Stimulated activated CD8-positive, alpha-beta memory T cell treated with anti-CD3 and anti-CD28 coated beads, Interleukin-15, amount 100 ng/mL, for 24 hours (primary cell): ENCODE measurements at places on chromosomes 3 and 15.

DNA sequence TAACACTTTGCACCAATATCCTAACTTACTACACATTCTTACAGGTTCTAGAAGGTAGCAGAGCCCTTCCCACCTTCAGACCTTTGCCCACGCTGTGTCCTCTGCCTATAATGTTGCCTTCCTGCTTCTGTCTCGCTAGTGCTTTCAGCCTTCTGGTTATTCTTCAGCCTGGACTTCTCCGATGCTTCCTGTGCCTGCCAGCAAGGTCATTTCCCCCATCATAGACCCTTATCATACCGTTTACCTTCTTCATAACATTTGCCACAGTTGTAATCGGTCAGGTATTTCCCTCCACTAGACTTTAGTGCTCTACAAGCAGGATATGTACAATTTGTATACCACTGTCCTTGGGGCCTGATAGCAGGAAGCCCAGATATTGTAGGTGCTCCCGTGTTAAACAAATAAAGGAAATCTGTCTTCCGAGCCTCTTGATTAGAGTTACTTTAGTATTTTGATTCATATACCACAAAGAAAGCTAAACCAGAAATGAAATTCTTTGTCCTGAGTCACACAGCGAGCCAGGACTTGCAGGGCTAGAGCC, 35.8 kb upstream of the CMTM7 start:
- DNase-seq, result no peak

DNA sequence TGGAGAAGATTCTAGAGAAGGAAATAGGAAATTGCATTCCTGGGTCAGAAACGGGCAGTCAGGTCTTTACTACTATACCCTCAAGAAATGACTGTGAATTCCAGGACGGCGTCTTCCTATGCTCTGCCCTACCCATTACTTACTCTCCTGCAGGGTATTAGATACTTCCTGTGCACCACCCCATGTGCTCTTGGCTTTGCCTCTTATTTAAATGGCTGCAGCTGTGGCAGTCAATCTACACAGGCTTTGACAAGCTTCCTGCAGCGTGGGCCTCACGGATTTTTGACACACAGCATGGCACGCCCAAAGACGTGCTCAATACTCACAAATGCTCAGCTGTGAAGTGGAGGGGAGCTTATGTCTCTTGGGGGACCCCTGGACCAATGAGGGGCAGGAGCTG, 206.1 kb downstream of the SV2B start:
- DNase-seq, result no peak

DNA sequence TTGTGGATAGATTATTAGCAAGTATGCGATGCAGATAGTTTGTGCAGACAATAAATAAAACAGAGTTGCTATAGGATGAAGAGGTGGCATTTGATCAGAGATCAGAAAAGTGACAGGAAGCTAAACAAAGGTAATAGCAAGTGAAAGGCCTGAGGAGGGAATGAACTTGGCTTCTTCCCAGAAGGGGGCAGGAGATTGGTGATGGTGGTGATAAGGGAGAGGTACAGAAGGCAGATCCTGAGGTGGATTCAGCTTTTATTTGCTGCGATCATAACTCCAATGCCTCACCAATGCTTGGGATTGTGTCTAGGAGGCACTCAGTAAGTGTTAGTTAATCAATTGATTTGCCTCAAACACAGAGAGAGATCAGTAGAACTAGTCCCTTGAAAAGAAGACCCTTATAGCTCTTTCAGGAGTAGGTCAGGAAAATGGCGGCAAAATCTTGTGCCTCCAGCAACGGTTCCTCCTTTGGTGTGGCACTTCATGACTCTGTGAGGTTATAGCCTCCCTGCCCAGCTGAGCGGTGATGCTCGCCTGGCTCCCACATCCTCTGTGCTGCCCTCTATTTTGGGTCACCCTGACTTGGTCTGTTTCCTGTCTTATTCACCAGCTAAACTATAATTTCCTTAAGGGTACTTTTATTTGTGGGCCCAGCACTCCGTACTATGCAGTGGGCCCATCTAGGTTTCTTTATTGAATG, 37.5 kb downstream of the TGFBR2 start:
- no peak for DNase-seq

DNA sequence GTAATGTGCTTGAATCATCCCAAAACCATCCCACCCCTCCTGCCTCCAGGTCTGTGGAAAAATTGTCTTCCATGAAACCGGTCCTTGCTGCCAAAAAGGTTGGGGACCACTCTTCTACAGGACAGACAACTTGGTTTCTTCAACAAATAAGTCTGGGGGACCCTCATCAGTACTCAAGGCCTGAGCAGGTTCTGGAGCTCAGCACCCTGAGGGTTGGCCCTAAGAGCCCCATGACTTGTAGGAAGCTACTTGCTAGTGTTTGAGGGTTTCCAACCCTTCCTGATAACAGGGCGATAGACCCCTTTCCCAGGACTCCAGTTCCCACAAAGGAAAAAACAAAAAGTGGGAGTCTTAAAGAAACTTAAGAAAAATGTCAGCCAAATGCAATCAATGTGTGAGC, 52.9 kb upstream of the SLCO2A1 start:
- DNase-seq, result no peak

DNA sequence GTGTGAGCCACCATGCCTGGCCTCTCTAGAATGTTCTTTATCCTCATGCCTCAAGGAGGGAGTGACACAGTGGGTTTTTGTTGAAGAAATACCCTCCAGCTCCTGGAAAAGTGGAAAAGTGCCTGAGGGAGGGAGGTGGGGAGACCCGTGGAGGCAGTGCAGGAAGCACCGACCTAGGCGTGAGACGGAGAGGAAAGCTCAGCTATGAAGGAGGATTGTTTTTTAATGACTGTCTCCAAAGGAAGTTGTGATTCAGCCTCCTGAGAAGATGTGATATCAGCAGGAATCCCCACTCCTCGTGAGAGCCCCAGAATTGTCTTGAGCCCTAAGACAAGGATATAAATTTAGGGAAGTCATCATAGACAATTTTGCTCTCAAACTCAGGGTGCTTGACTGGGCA, 21.7 kb downstream of the RPLP1 start:
- DNase-seq, result no peak

DNA sequence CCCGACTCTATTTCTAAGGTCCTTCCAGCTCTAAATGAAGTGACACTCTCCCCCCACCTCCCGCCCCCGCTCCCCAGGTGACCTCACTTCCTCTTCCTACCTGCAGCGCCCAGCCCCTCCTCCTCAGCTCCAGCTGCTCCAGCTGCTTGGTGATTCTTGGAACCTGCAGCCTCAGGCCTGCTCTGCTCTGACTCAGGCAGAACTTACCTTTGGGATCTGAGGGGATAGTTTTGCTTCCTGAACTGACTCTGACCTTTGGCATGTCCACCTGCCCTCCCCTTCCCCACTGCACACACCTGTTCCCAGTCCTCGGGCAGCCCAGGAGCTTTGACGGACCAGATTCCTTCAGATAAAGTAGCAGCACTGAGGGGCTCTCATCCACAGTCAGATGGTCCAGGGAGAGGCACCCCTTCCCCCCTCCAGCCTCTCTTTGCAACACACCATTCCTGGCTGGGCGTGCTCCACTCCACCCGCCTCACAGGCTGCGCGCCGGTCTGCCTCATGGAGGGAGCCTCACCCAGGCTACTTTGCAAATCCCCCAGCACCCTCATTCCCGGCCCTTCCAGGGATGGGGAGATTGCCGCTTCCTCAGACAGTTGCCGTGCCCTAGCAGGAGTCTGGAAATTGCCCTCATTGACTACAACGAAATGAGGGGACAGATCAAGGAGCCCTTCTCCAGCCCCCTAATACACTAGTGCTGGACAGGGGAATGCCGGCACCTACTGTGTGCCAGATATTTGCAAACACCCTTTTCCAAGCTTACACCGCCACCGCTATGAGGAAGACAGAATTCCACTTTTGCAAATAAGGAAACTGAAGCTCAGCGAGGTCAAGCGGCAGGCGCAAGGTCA, 692 bp upstream of the C15orf39 start:
- DNase-seq, result no peak

GRCh38 chr3:10783360-10784351, 32.4 kb upstream of the SLC6A11 start:
- no peak for DNase-seq

DNA sequence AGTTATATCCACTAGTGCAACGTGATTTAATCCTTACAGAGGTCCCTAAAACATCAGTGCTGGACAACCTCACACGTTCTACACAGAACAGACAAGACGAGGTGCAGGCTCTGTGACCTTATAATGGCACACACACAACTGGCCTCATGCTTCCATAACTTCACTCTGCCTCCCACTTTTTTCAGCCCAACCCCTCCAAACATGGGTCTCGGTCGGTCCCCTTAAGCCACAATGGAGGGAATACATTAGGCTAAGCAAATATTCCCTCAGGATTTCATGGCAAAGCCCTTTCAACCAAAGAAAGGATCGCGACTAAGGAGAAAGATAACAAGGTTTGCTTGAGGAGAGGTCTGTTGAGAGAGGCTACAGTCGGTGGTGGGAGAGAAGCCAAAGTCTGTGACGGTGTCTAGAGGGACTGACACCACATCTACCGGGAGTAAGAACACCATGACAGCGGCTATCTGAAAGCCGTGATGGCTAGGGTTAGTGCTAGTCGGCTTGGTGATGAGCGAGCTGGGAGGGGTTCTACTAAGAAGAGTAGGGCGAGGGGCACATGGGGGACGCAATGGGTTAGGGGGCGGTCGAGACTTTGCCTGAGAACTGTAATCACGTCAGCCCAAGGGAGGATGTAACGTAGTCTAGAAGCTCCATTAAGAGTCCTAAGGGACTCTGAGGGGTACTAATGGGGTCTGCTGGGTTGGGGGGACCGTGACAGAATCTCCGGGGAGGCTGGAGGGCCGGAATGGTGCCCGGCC, 1.0 kb downstream of the MYO9A start:
- DNase-seq, result peak; percentile 3
